ENCODE measurements at places on chromosomes 12 and 14.

DNA sequence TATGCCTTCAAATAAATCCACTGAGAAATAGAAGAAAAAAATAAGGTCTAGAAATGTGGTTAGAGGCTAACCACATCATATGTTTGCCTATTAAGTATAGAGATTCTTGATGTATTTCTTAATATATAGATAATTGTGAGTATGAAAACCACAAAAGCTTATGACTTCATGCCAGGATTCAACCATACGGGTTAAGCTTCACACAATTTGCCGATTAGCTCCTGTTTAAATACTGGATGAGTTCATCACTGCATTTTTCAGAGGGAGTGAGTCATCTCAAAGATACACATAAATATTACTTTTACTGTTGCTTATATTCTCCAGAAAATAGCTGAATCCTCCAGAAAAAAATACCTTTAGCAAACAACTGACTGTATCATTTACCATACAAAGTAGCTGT is 79.6 kb downstream of the RPL10L start:
- no peaks in the 10 kb centered on the region for H3K4me1 ChIP-seq
- H3K27me3 ChIP-seq, result no peaks in the 10 kb centered on the region
- H3K4me3 ChIP-seq, result no peak overlapping the region
- no peaks in the 10 kb centered on the region for H3K36me3 ChIP-seq
- DNase-seq, result no peak

- H3K36me3 ChIP-seq, result no peaks in the 10 kb centered on the region
- no peak for DNase-seq
These were observed 7.6 kb upstream of the RNF34 start for GRCh38 chr12:121392325-121392716.

GRCh38 chr12:107543416-107543815 is 142.2 kb upstream of the PWP1 start:
- no peak overlapping the region for H3K27ac ChIP-seq
- no peak overlapping the region for H3K4me3 ChIP-seq
- H3K36me3 ChIP-seq, result no peaks in the 10 kb centered on the region
- no peaks in the 10 kb centered on the region for H3K4me1 ChIP-seq
- H3K27me3 ChIP-seq, result no peaks in the 10 kb centered on the region
- DNase-seq, result no peak

GRCh38 chr12:80778005-80778541 is 61.4 kb downstream of the MYF5 start:
- H3K27ac ChIP-seq, result peak overlapping the region; percentile 54
- DNase-seq, result no peak
- H3K36me3 ChIP-seq, result no peaks in the 10 kb centered on the region
- H3K4me3 ChIP-seq, result no peak overlapping the region

GRCh38 chr14:93972618-93973205 is 3.7 kb downstream of the ASB2 start:
- H3K36me3 ChIP-seq, result no peaks in the 10 kb centered on the region
- no peak for DNase-seq
- H3K4me1 ChIP-seq, result no peaks in the 10 kb centered on the region
- H3K4me3 ChIP-seq, result no peak overlapping the region
- no peaks in the 10 kb centered on the region for H3K27me3 ChIP-seq

DNA sequence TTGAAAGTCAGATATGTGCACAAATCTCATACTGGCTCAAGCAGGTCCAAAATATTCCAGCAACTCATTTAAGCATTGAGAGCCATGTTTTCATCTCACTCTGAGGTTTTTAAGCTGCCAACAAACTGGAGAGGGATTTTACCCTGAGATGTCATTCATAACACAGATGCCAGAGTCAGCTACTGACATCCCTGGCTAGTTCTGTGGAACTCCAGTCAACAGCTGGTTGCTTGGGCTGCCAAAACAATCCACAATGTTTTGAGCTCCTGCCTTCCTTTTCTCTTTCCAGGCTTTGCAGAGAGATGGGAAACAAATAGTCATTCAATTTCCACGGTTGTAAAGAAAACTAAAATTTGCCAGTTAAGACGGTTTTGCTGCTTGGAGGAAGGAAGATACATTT is 621.2 kb upstream of the FBXO33 start:
- H3K27ac ChIP-seq, result no peak overlapping the region
- no peaks in the 10 kb centered on the region for H3K4me1 ChIP-seq
- H3K27me3 ChIP-seq, result no peaks in the 10 kb centered on the region
- no peak for DNase-seq
- H3K36me3 ChIP-seq, result no peaks in the 10 kb centered on the region
- H3K4me3 ChIP-seq, result no peak overlapping the region

- H3K36me3 ChIP-seq, result no peaks in the 10 kb centered on the region
- H3K27me3 ChIP-seq, result no peaks in the 10 kb centered on the region
- peaks cover 46% of the 10 kb centered on the region for H3K4me1 ChIP-seq
- no peak overlapping the region for H3K4me3 ChIP-seq
These were observed 48.5 kb downstream of the VCPKMT start for GRCh38 chr14:50067723-50068495.

DNA sequence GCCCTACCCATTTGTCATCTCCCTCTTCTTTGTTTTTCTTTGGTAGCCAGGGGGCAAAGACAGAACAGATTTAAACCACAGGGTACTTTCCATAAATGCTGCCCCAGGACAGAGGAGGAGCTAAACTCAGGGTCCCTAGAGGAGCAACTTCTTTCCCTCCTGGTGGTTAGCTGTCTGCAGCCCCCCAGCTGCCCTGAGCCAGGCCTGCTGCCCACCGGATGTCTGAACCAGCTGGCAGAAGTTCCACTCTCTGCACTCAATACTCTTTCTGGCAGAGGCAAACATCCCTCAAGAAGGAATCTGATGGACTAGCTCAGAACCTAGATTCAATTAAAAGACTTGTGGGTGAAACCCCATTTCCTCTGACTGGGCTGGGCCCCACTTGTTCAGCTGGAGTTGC is 10.7 kb downstream of the VDR start:
- no peaks in the 10 kb centered on the region for H3K27me3 ChIP-seq
- H3K4me1 ChIP-seq, result peaks cover 47% of the 10 kb centered on the region
- H3K4me3 ChIP-seq, result no peak overlapping the region
- H3K36me3 ChIP-seq, result peaks cover 26% of the 10 kb centered on the region
